ENCODE measurements at places on chromosomes 16 and 17.

- DNase-seq: no peak
These were observed 2.8 kb upstream of the ANKFY1 start for GRCh38 chr17:4266550-4266949.

DNA sequence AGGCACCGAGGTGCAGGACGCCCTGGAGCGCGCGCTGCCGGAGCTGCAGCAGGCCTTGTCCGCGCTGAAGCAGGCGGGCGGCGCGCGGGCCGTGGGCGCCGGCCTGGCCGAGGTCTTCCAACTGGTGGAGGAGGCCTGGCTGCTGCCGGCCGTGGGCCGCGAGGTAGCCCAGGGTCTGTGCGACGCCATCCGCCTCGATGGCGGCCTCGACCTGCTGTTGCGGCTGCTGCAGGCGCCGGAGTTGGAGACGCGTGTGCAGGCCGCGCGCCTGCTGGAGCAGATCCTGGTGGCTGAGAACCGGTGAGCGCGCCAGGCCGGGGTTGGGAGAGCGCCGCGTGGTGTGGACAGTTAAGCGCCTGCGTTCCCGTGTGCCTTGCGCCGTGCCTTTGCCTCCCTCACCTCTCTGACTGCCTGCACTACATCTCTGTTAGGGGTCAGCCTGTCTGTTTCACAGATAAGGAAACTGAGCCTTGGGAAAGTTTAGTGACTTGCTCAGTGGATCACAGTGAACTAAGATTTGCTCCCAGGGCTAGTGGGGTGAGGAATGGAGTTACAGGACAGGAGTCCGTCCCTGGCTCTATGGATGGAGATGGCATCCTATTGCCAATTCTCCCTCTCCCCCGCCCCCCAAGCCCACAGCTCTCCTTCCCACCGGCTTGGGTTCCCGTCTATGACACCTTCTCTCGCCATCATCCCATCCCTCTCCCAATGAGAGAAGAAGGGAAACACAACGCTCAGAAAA lies 880 bp downstream of the SARM1 start:
- no peak for DNase-seq

GRCh38 chr16:22799113-22799512 lies 14.8 kb upstream of the HS3ST2 start:
- DNase-seq: no peak

GRCh38 chr16:58024486-58025350 lies 836 bp upstream of the MMP15 start:
- DNase-seq: peak; percentile 75

DNA sequence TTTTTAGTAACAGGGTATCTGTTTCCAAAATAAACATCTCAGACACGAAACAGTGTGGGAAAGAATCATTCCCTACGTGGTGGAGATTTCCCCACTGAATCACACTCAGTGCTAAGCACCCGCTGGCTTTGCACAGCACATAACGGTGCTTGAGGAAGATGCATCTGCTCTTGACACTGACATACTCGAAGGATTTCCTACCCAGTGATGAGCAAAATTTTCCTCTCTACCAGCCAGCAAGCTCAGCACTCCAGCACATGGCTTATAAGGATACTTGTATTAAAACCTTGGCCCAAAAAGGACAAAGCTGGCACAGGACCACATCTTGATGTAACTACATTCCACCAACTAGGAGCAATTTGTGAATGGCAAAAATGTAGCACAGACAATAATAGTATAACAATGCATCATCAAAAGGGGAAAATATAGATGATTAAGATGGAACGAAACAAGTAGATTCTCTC lies 59.0 kb downstream of the ANKFY1 start:
- DNase-seq: no peak

GRCh38 chr17:39676198-39676819 lies 8.1 kb downstream of the PNMT start:
- peak; percentile 76 for DNase-seq

- no peak for DNase-seq
These were observed 37.5 kb upstream of the CIBAR2 start for GRCh38 chr16:85149776-85150175.

GRCh38 chr17:19868079-19868395 lies 301 bp upstream of the ULK2 start:
- no peak for DNase-seq

- no peak for DNase-seq
These were observed 37.1 kb upstream of the SLC25A19 start for GRCh38 chr17:75326226-75326848.

GRCh38 chr17:60545465-60546191 lies 19.6 kb upstream of the APPBP2 start:
- no peak for DNase-seq

- peak; percentile 84 for DNase-seq
These were observed 1.0 kb downstream of the VEZF1 start for GRCh38 chr17:57986841-57987580.

DNA sequence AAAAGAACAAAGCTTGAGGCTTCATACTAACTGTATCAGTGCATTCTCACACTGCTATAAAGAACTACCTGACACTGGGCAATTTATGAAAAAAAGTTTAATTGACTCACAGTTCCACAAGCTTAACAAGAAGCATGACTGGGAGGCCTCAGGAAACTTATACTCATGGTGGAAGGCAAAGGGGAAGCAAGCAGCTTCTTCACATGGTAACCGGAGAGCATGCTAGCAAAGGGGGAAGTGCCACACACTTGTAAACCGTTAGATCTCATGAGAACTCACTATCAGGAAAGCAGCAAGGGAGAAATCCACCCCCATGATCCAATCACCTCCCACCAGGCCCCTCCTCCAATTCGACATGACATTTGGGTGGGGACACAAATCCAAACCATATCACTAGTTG lies 25.3 kb downstream of the CTRB2 start:
- DNase-seq: no peak

DNA sequence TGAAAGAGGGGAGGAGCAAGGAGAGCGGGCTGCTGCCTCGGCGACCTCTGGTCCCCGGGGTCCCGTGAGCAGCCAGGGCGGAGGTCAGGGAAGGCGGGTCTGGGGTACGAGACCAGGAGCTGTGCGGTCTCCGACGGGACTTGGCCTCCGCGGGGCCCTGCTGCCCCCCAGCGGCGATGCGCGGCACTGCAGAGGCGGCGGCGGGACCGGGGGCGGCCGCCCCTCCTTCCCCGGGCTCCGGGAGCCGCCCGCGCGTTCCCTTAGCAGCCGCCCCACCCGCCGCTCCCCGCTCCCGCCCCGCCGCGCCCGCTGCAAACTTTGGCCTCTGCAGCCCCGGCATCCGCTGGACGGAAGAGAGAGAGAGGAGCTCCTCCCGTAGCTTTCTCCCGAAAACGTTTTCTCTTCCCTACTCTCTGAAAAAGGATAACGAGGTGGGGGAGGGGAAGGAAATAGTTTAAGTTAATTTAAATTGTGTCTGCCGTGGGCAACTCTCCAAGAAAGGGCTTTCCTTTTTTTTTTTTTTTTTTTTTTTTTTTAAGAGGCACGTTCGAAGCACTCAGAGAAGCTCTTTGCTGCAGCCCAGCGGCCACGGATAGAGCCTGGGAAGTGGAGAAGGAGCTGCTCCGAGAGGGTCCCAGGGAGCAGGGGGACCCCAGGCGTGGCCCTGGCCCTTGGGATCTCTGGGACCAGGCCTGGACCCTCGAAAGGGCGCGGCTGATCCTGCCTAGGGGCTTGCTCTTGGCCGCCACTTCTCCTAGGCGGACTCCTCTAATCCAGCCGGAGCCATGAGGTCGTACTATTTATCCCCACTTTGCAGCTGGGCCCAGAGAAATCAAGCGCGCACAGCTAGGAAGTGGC lies 43.2 kb downstream of the C16orf82 start:
- peak; percentile 46 for DNase-seq

DNA sequence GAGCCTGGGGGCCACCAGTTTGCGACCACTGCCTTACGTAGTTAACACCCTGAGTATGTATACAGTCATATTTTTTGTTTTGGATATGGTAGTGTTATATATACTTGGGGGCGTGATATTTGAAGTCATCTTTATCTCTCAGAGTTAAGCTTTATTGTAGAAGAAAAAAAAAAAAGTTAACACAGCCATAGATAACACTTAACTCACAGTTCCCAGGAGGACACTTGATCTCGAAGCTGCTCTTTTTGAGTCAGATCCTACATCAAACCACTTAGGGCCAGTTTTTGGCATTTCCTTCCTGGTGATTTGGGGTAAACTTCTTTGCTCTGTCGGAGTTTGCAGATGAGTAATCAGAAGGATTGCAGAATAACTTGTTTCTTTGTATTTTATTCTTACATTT lies 5.8 kb downstream of the ITPRIPL2 start:
- DNase-seq: peak; percentile 36

GRCh38 chr16:3004319-3004718 lies 8.4 kb upstream of the CLDN9 start:
- peak; percentile 35 for DNase-seq

GRCh38 chr16:73151225-73151624 lies 103.3 kb upstream of the ZFHX3 start:
- no peak for DNase-seq

- no peak for DNase-seq
These were observed 12.8 kb upstream of the RAB11FIP4 start for GRCh38 chr17:31378638-31379037.

- DNase-seq: peak; percentile 54
These were observed 69.2 kb downstream of the TANC2 start for GRCh38 chr17:63035271-63035670.

DNA sequence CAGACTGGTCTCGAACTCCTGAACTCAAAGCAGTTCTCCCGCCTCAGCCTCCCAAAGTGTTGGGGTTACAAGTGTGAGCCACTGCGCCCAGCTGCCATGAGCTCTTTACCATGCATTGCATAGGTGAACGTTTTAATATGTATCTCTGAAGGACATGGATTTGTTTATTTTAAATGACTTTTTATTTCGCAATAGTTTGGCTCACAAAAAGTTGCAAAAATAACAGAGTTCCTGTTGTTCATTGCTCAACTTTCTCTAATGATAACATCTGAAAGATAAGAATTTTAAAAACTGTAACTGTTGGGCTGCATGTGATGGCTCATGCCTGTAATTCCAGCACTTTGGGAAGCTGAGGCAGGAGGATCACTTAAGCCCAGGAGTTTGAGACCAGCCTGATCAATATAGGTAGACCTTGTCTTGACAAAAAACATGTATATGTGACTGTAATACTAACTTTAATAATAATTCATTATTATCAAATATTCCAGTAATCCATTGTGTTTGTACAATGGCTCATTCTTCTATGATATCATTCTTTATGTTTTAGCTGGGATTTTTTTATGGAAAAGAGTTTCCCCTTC lies 80.1 kb downstream of the ABCC1 start:
- DNase-seq: no peak

DNA sequence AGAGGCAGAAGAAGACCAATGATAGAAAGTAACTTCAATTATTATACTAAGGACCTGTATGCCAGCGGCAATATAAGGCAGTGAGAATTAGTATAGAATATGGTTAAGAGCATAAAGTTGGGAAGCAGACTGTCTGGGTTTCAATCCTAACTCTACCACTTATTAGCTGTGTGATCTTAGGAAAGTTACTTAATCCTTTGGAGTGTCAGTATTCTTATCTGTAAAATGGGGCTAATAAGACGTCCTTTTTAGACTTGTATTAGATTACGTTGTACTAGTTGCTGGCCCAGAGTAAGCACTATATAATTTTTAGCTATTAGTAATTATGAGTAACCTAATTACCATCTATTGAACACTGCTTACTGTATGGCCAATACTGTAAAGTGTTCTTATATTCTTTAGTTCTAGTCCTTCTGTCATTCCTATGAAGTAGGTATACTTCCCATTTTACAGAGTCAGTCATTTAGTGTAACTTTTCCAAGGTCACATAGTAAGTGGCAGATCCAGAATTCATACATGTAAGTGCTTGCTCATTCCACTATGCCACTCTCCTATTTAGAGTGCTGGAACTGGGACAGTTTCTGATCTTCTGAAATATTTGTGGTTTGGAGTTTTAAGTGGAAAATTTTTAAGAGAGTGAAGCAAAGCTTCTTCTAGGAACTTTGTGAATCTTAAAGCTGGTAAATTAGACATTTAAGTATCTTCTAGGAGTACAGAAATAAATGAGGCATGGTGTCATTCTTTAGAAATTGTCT lies 22.5 kb downstream of the HEATR9 start:
- DNase-seq: no peak

DNA sequence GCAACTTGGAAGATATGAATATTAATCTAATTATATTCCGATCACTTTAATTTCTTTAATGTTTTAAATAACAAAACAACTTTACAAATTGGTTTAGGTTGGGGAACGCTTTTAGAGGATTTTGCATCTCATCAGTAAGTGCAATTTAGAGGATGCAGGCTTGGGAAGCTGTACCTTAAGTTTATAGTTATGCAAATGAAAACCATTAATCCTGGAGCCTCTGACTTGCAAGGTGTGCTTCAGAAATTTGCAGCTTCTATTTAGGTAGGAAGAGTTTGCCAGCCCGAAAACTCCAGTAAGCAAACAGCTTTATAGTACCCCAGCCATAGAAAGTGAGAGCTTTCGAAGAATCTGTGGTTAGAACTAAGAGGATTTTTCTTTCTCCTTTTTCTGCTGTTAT lies 547.0 kb downstream of the MAF start:
- DNase-seq: no peak

DNA sequence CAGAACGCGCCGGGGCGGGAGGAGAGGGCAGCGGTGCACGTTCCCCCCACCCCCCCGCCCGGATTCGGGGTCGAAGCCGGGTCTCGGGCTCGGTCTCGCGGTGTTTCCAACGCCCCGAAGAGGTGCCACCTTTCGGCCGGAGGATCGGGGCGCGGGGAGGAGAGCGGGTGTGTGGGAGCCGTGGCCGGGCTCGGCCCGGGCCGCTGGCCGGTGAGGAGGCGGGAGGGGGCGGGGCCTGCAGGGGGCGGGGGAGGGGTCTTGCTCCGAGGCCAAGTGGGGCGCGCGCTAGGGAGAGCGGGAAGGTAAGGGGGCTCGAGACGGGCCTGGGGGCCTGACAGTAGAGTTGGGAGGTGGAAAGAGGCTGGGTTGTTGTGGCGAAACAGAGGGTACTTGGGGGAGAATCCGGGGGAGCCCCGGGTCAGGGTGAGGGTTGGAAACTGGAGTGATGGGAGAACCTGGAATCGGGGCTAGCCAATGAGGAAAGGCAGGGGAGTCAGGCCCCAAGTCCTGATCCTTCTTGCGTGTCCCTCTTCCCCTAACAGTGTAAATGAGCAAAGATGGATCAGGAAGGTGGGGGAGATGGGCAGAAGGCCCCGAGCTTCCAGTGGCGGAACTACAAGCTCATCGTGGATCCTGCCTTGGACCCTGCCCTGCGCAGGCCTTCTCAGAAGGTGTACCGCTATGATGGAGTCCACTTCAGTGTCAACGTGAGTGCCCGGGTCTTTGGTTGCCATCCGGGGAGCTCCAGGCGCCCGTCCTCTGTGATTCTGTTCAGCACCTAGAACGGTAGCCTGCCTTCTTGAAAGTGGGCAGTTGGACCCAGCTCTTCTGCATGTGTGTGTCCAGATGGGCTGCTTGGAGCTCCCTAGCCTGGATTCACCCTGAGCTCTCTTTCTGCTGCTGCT lies 873 bp downstream of the SETD1A start:
- DNase-seq: peak; percentile 57
